ENCODE measurements at places on chromosomes 2 and 18.

GRCh38 chr2:53220969-53221368 is 546.6 kb upstream of the CHAC2 start:
- no peak for DNase-seq

- DNase-seq: no peak
Observed at GRCh38 chr18:2111456-2111855, 459.8 kb downstream of the METTL4 start.

- no peak for DNase-seq
Observed at GRCh38 chr2:21307037-21307436, 183.3 kb downstream of the TDRD15 start.

GRCh38 chr2:197281421-197281820 is 29.2 kb downstream of the ANKRD44 start:
- no peak for DNase-seq

DNA sequence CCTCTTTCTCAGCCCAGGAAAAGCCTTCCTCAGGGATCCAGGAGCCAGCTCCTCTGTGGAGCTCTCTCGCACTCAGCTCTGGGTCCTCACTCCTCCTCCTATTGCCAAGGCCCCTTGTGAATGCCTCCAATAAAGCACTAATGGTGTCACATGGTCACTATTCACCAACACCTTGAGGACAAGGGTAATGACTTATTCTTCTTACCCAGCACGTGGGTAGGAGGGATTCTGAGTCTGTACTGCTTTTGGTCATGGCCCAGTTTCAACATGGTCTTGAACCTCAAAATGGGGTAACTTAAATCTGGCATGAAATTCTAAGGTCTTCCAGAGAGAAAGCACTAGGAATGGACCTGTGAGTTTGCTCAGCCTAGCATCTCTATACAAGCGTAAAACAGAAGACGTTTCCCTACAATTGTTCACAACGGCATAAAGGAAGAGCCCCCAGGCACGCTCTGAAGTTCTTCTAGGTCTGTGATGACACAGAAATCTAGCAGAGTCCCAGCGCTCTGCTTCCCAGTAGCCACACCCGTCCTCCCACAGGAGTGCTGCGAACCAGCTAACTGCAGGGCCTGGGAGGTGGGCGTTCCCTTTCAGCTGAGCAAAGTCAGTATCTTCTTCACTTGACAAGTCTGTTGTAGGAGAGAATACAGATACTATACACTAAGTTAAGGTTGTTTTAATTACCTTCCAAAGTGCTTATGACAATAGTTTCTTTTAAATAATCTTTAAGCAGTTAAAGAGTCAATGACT is 14.6 kb upstream of the KIDINS220 start:
- DNase-seq: no peak

DNA sequence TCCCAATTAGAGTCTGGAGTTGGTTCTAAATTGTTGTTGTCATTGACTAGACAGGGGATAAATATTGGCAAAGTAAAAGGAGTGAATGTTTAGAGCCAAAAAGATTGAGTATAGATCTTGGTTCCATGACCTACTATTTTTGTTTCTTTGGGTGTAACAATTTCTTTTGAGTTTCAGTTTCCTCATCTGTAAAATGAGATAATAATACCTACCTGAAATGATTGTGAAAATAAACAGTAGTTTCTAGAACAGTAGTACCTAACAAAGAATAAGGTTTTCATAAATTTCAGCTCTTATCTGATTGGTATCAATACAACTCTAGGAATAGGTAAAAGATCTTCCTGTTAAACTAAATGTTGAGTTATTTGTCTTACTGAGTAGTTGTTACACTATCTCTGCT is 56.8 kb downstream of the PMS1 start:
- DNase-seq: no peak

GRCh38 chr2:3476321-3476984 is 42.9 kb downstream of the ADI1 start:
- no peak for DNase-seq

DNA sequence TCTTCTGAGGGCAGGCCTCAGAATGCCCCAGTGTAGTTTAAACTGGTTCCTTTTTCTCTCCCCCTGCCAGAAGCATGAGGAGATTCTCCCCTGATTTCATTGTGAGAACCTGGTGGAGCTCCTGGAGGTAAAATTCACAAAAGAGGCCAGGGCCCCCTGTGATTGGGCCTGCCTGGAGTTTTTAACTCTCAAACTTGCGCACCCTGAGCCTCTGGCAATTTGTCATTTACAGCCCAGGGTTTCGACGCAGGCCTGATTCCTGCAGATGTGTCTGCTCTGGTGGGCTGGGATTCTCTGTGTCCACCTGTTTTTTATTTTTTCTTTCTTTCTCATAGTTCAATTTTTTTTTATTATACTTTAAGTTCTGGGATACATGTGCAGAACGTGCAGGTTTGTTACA is 157.9 kb downstream of the ASB1 start:
- DNase-seq: no peak

GRCh38 chr2:6506361-6506794 is 359.3 kb downstream of the CMPK2 start:
- DNase-seq: no peak

GRCh38 chr18:2905854-2906703 is 59.3 kb downstream of the EMILIN2 start:
- DNase-seq: no peak

DNA sequence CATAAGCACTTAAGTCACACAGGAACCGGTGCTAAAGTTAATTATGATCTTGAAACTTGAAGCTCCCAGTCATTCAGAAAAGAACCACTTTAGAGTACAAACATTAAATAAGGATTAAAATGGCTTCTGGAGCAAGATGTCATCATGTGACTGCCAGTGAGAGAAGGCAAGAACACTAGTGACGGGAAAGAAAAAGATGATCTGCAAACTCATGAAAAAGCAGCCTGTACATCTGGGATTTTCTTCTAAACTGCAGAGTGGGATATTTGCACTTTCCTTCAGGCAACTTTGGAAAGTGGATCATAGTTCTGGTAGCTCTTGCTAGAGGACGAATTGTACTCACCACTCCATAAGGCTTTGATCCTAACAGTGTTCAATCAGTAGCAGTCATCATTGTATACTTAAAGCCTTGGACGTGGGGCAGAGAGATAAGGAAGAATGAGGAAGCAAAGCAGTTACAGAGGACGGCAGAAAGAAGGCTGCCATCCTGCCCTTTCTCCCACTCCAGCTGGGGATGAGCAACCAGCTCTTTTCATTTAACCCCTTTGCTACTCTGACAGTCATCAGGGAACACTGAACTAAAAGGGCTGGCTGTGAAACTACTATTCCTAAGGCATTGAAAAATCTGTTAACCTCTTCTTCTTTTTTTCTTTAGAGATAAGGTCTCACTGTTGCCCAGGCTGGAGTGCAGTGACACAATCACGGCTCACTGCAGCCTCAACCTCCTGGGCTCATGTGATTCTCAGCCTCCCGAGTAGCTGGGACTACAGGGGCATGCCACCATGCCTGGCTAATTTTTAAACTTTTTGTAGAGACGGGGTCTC is 18.1 kb downstream of the ABHD3 start:
- DNase-seq: no peak

GRCh38 chr18:74353169-74353775 is 37.6 kb downstream of the C18orf63 start:
- peak; percentile 96 for DNase-seq

DNA sequence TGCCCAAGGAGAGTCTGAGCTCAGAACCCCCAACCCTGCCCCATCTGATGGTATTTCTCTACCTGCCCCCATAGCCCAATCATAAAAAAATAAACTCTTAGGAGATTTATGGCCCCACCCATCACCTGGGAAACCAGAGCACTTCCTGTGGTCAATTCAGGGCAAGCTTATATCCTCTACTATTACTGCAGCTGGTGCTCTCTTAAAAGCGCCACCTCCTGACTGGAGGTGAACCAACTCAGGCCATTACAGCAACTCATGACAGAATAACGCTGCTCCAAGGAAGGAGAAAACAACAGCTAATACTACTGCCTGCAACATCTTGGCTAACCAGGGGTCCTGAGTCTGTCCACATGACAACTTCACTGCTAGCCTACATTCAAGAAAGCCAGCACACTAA is 195.7 kb downstream of the MTCL1 start:
- DNase-seq: no peak

- no peak for DNase-seq
Observed at GRCh38 chr2:152433289-152433688, 98.3 kb downstream of the FMNL2 start.

DNA sequence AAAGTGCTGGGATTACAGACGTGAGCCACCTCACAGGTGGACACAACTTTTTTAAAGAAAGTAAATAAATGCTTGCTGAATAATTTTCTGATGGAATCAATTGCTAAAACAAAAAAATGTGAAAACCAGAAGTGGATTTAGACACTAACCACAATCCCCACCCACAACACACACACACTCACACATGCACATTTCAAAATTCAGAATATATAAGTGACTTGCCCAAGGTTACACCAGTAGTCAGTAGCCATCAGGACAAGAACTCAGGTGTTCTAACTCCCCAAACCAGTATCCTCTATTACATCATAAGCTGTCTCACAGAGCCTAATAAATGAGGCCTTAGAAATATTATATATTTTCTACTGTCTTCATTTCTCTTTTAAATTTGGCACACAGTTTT is 1923.6 kb upstream of the PIK3C3 start:
- DNase-seq: no peak

DNA sequence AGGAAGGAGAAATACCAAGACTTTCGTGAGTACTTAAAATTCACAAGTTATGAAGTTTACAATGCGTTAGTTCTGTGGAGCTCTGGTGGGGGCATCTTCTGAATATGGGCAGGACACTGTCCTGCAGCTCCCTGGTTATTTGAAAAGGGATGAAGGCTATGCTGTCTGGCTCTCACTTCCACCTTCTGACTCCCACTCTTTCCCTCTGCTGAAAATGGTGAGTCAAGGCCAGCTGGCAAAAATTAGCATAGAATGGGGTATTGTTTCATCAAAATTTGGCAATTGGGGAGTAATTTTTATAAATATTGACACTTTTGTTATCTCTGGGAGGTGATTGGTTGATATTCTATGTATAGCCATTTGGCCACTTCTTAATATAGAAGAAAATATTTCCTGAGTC is 177.4 kb downstream of the PARD3B start:
- no peak for DNase-seq

DNA sequence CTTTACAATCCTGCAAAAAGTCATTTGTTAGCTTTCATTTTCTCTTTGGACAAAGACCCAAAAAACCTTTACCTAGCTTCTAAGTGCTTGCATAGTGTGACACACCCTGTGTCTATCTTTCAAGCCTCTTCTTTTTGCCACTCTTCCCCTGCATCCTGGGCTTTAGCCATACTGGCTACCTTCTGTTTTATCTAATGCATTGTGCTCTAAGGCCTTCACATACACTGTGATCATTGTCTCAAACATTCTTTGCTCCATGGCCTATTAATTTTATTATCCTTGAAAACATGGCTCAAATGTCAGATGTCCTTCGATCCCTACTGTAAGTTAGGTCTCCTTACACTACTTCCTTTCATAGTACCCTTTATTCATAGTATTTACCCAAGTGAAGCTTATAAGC is 84.4 kb downstream of the PIK3C3 start:
- no peak for DNase-seq

GRCh38 chr2:119487434-119488244 is 36.6 kb downstream of the SCTR start:
- no peak for DNase-seq

DNA sequence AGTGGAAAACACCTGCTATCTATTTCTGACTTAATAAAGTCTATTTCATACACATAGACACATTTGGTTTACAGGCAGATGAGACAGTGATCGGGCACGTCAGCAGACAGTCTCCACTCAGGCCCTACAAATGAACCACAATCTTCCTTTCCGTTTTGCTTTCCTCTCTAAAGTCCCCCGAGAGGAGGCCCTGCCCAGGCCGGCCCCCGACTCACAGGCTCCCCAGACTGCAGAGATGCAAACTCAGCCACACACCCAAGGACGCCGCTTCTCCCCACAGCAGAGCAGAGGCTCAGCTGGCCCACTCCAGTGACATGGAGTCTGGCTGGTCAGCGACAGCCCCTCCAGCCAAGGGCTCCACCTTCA is 9.3 kb upstream of the MTERF4 start:
- no peak for DNase-seq

- DNase-seq: no peak
Observed at GRCh38 chr2:63977904-63978303, 41.3 kb downstream of the VPS54 start.

DNA sequence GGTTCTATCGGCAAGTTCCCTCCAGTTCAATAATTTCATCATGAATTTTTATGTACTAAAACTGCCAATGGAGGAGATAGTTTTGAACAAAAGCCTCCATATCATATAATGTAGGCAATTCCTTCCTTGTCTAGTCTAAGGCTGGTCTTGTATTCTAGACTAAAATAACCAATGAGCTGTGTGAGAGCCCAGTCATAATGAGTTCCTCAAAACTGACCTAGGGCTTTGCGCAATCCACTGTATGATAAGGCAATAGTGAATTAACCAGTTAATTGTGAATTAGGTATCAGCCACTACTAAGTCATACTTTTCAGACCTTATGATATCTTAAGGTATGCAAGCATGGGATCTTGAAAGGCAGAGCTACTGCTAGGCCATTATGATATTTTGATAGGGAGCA is 7.6 kb upstream of the UXS1 start:
- no peak for DNase-seq

- no peak for DNase-seq
Observed at GRCh38 chr2:2464094-2464493, 133.0 kb upstream of the MYT1L start.

GRCh38 chr2:231399853-231400680 is 4.6 kb downstream of the B3GNT7 start:
- no peak for DNase-seq

- DNase-seq: no peak
Observed at GRCh38 chr18:49631146-49631866, 69.4 kb downstream of the LIPG start.

DNA sequence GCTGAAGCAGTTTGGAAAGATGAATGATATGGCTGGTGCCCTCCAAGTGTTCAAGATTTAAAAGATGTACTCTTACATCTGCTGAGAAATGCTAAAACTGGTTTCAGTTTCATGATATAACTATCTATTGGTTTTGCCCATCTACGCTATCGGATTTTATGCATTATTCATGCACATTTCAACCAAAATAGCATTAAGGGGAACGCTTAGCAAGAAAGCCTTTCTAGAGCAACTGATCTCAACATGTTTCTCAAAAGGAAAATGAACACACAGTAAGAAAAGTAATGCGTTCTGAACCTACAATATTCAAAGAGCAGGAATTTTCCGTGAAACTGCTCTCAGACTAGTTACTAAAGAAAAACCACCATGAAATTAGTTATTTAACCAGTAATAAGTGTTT is 93.9 kb downstream of the CABYR start:
- DNase-seq: no peak

GRCh38 chr2:145412155-145412554 is 892.2 kb upstream of the ZEB2 start:
- no peak for DNase-seq
